ENCODE measurements at places on chromosomes 3 and 15.

GRCh38 chr3:180048840-180049239 lies 12.1 kb upstream of the PEX5L start:
- DNase-seq = no peak

DNA sequence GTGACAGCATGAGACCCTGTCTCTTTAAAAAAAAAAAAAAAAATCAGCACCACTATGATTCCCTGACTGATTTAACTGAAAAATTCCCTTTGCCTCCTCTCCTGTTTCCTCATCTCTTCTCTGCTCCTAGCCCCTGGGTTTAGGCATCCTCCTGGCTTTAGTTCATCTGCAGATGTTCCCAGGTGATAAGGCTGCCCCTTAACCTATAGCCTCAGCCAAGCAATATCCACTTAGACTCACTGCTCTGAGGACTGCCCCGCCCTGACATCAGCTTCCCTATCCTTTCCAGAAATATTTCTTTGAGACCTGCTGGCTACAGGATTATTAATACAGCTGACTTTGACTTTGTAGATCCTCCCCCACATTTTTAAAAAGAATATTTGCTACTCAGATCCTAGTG lies 39.4 kb upstream of the HACD2 start:
- no peak for DNase-seq

- DNase-seq = no peak
Observed at GRCh38 chr15:62904041-62904910, 138.3 kb upstream of the TPM1 start.

DNA sequence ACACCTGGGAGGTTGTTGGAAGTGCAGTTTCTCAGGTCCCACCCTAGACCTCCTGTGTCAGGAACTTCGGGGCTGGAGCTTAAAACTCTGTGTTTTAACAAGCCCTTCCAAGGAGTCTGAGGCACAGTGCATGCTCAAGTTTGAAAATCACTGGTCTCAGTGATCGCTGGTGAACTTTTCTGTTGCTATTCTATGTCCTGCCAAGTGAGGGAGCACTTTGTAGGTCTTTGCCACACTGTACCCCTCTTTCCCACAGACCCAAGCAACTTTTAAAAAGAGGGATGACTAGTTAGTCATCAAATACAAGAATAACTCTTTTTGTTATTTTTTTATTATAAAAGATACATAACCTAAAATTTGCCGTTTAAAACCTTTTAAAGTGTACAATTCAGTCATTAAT lies 133.7 kb downstream of the AGBL1 start:
- DNase-seq = no peak

DNA sequence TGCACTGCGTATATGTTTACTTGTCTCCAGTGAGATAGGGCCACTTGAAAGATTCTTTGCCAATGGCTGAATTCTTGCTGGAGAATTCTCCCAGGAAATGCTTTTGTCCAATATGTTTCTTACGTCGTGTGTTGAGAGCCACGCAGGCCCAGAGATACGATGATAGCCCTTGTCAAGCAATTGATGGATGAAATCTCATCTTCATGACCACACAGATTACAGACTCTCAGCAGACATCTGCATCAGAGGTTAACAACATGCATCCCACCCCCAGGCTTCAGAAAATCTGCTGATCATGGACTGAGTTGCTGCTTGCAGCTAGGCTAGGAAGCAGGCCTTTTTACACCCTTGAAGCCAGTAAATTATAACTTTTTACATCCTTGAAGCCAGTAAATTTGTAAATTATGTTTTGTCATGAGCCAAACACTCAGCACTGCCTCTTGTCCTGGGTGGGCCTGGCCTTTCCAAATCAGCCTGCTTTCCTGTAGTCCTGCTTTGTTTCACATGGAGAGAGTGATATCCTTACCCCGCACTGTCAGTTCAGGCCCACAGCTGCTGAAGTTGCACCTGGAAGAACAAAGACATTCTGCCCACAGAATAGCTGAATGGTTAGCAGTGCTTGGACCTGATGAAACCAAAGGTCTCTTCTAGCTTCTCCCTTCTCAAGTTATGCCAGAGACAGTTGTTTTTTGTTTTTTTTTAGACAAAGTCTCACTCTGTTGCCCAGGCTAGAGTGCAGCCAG lies 84.4 kb downstream of the GPR156 start:
- DNase-seq = no peak

DNA sequence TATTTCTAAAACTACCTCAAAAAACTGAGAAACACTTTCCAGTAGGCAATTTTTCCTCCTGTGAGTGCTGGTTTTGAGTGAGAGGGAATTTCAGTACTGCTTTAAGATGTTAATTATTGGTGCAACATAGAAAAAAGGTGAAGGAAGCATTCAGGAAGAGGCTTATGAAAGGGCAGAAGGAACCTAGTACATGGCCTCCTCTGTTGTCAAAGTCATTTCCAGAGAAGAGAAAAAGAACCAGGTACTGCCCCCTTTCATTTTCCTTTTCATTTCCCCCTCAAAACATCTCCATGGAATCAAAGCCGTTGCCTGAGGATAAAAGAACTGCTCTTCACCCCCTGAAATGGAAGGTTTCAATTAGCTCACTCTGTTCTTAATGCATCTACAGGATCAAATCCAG lies 19.8 kb downstream of the RARRES1 start:
- no peak for DNase-seq

- no peak for DNase-seq
Observed at GRCh38 chr3:154936196-154936595, 143.9 kb upstream of the MME start.
